Left lung (tissue), 14 donors: ENCODE measurements at places on chromosomes 4 and X.
A peak's percentile ranks its signal among the peaks of the same experiment; 100 is the strongest.

GRCh38 chrX:3577551-3577950 is 135.9 kb downstream of the PRKX start:
- no peaks in the 10 kb centered on the region for H3K4me1 ChIP-seq
- H3K36me3 ChIP-seq: no peaks in the 10 kb centered on the region
- no peak overlapping the region for H3K4me3 ChIP-seq
- DNase-seq: no peak
- H3K27me3 ChIP-seq: no peaks in the 10 kb centered on the region
- H3K27ac ChIP-seq: no peak overlapping the region

GRCh38 chr4:98771959-98772632 is 113.7 kb upstream of the TSPAN5 start:
- H3K4me1 ChIP-seq: no peaks in the 10 kb centered on the region
- no peaks in the 10 kb centered on the region for H3K27me3 ChIP-seq
- no peak for DNase-seq
- H3K27ac ChIP-seq: no peak overlapping the region

- no peak overlapping the region for H3K4me3 ChIP-seq
- H3K36me3 ChIP-seq: peaks cover 3% of the 10 kb centered on the region
- no peaks in the 10 kb centered on the region for H3K27me3 ChIP-seq
- no peaks in the 10 kb centered on the region for H3K4me1 ChIP-seq
These were observed 158.8 kb downstream of the CAMK2D start for GRCh38 chr4:113602646-113603228.

GRCh38 chrX:40145923-40146261 is 48.1 kb upstream of the BCOR start:
- peak overlapping the region; percentile 33 for H3K4me3 ChIP-seq
- H3K4me1 ChIP-seq: peaks cover 6% of the 10 kb centered on the region
- DNase-seq: no peak
- peaks cover 9% of the 10 kb centered on the region for H3K27me3 ChIP-seq
- no peak overlapping the region for H3K27ac ChIP-seq

- H3K4me3 ChIP-seq: no peak overlapping the region
- no peak overlapping the region for H3K27ac ChIP-seq
- DNase-seq: no peak
- H3K36me3 ChIP-seq: no peaks in the 10 kb centered on the region
- no peaks in the 10 kb centered on the region for H3K4me1 ChIP-seq
These were observed 32.2 kb upstream of the ARMCX2 start for GRCh38 chrX:101691835-101692234.

GRCh38 chr4:17288151-17288550 is 223.7 kb downstream of the QDPR start:
- DNase-seq: no peak
- no peak overlapping the region for H3K27ac ChIP-seq
- no peak overlapping the region for H3K4me3 ChIP-seq
- H3K4me1 ChIP-seq: no peaks in the 10 kb centered on the region
- H3K27me3 ChIP-seq: no peaks in the 10 kb centered on the region

- H3K4me3 ChIP-seq: no peak overlapping the region
- no peak overlapping the region for H3K27ac ChIP-seq
- no peak for DNase-seq
- no peaks in the 10 kb centered on the region for H3K36me3 ChIP-seq
- H3K4me1 ChIP-seq: no peaks in the 10 kb centered on the region
These were observed 41.7 kb downstream of the SMIM20 start for GRCh38 chr4:25955705-25956104.

- H3K36me3 ChIP-seq: no peaks in the 10 kb centered on the region
- no peaks in the 10 kb centered on the region for H3K27me3 ChIP-seq
- no peak for DNase-seq
- no peak overlapping the region for H3K27ac ChIP-seq
- H3K4me3 ChIP-seq: no peak overlapping the region
These were observed 88.1 kb downstream of the RASL11B start for GRCh38 chr4:52950226-52950625.

DNA sequence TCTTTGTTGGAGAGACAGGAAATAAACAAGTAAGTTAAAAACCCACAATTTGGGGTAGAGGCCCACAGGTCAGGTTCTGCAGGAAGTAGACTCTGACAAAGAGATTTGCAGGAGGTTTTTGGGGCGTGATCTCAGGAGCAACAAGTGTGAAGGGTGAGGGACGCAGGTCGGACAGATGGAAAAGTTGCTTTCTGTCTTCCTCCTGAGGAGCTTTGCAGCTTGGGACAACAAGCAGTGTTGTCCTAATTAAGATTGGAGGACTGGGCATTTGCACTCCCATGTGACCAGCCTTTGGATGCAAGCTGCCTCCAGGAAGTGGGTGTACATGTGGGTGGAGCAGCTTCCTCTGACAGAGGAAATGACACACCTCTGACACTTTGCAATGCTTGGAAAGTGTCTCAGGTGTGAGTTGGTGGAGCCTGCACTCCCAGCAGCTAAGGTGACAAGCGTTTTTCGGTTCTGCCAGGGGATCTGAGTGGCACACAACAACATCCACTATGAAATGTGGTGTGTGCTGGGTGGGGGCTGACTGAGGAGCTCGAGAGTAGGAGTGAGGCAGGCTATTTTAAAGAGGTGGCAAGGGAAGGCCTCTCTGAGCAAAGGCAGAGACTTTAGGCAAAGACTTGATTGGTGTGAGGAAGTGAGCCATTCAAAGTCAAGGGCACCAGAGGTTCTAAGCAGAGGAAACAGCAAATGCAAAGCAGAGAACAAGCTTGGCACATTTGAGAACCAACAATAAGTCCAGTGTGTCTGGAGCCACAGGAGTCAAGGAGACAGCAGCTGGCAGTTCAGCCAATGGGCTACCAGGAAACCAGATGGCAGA is 339.8 kb upstream of the GATB start:
- no peak for DNase-seq
- peaks cover 10% of the 10 kb centered on the region for H3K4me1 ChIP-seq
- no peaks in the 10 kb centered on the region for H3K36me3 ChIP-seq
- H3K27ac ChIP-seq: no peak overlapping the region
- H3K4me3 ChIP-seq: no peak overlapping the region

DNA sequence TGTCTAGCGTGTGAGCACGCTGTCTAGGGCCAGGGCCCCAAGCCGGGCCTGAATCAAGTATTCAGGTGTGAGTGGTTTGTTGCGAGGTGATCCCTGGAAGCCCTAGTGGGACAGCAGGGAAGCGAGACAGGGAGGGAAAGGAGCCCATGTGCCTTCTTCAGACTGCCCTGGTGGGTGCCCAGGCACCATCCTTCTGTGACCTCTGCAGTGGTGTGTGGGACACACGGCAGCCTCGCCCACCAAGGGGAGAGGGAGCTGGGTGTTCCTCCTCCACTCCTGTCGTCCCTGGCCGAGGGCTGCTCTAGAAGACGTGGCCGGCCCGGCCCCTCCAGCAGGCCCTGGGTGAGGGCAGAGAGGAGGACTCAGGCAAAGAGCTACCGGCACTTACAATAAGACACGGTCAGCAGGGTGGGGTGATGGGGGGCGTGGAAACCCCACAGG is 47.4 kb downstream of the HTRA3 start:
- peaks cover 7% of the 10 kb centered on the region for H3K4me1 ChIP-seq
- no peak overlapping the region for H3K27ac ChIP-seq
- H3K4me3 ChIP-seq: no peak overlapping the region
- peaks cover 7% of the 10 kb centered on the region for H3K27me3 ChIP-seq
- DNase-seq: no peak

DNA sequence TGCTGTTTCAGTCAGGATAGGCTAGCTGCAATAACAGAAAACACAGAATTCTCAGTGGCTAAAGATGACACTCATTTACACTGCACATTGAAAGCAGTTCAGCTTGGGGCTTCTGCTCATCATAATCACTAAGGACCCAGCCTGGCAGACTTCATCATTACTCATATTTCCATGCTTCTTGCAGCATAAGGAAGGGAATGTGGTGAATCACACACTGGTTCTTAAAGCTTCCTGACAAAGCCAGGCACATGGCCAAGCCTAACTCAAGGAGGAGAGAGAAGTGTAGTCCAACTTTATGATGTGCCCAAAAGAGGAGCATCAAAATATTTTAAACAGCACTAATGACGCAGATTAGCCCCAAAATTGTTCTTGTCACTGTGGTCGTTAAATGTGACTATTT is 186.5 kb downstream of the BANK1 start:
- peak; percentile 41 for DNase-seq
- no peak overlapping the region for H3K27ac ChIP-seq
- no peak overlapping the region for H3K4me3 ChIP-seq

DNA sequence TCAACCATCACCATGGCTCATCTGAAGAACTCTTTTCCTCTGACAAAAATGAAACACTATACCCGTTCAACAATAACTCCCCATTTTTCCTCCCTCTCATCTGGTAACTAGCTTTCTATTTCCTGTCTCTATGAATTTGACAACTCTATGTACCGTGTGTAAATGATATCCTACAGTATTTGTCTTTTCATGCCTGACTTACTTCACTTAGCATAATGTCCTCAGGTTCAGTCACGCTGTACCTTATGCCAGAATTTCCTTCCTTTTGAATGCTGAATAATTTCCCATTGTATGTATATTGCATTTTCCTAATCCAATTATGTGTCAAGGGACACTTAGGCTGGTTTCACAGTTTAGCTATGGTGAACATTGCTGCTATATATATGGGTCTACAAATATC is 18.2 kb downstream of the MAGEA9 start:
- no peak for DNase-seq
- no peak overlapping the region for H3K27ac ChIP-seq
- no peaks in the 10 kb centered on the region for H3K4me1 ChIP-seq
- no peaks in the 10 kb centered on the region for H3K36me3 ChIP-seq
- H3K27me3 ChIP-seq: no peaks in the 10 kb centered on the region

GRCh38 chr4:87423317-87424098 is 1.1 kb downstream of the NUDT9 start:
- peaks cover 37% of the 10 kb centered on the region for H3K4me1 ChIP-seq
- peak overlapping the region; percentile 90 for H3K27ac ChIP-seq
- H3K36me3 ChIP-seq: no peaks in the 10 kb centered on the region
- DNase-seq: no peak

- no peaks in the 10 kb centered on the region for H3K4me1 ChIP-seq
- no peak overlapping the region for H3K27ac ChIP-seq
- no peak overlapping the region for H3K4me3 ChIP-seq
- H3K36me3 ChIP-seq: no peaks in the 10 kb centered on the region
- no peak for DNase-seq
- H3K27me3 ChIP-seq: no peaks in the 10 kb centered on the region
These were observed 226.7 kb downstream of the SNCA start for GRCh38 chr4:89610236-89610635.
